Activated CD4-positive, alpha-beta T cell treated with anti-CD3 and anti-CD28 coated beads for 36 hours (primary cell): ENCODE measurements at places on chromosomes 2 and 18. TPM values are rescaled to one million over a fixed set of nuclear protein-coding genes. Genes with fewer than 3 reads are reported as not detected.

DNA sequence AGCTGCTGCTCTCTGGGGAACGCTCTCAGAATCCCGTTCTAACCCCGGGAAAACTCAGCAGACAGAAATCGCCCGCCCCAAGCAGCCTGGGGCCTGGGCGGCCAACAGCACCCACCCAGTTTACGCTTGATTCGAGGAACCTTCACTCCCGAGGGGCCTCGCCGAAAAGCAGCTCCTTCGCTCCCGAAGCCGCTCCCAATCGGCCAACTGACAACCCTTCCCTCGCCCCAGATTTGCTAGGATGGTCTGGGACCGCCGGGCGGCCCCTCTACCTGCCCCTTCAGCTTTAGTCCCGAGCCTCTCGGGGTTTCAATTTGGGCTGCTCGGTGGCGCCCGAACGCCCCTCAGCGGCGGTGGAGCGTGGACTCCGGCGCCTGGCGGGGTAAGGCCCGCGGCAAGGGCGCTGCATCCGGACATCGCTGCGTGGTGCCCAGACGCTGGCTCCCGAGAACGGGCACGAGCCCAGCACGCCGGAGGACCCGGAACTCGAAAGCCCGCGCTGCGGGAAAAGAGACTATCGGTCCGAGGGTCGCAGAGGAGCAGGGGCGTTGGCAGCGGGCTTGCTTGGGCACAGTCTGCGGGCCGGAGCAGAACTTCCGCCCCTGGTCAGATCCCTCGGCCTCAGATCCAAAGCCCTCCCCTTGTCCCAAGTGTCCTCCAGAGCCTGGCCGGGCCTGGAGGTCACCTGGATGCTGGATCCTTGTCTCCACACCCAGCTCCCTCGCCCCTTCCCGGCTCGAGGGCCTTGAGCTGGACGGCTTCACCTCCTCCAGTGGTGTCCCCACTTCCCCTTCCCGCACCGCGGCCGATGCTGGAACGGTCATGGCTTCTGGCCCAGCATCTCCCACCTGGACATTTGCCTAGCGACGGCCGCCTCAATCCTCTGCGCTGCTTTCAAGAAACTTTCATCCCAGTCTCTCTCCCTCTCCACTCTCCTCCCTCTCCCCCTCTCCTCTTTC lies 3.0 kb upstream of the OTX1 start:
- DNase-seq = peak; percentile 48

DNA sequence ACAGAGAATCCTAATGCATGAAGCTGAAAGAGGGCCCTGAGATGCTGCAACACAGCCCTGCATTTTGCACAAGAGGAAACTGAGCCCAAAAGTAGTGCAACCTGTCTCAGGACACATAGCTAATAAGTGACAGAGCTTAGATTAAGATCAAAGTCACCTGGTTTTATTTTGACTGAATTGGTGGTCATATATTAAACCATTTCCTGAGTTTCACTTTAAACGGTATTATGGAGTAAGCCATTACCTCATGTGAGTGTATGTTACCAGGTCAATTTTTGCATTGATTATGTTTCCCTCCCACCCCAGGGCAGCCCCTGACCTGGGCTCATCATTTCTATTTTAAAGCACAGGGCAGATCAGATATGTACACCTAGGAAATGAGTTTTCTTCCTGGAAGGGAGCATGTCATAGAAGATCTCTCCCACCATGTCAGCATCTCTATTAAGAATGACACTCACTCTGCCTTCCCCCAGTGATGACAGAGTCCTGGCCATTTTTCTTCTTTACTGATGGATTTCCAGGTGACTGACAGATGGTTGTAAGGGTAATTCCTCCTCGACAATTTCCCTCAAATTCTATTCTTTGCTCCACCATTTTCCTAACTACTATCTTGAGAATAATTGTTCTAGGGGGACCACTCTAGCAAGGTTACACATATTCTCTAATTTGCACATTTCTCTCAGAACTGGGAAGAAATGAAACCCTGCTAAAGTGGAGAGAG lies 441.3 kb upstream of the SLC14A2 start:
- no peak for DNase-seq

- peak; percentile 47 for DNase-seq
Measured at GRCh38 chr18:48023334-48024008, 93.0 kb upstream of the SMAD2 start.

DNA sequence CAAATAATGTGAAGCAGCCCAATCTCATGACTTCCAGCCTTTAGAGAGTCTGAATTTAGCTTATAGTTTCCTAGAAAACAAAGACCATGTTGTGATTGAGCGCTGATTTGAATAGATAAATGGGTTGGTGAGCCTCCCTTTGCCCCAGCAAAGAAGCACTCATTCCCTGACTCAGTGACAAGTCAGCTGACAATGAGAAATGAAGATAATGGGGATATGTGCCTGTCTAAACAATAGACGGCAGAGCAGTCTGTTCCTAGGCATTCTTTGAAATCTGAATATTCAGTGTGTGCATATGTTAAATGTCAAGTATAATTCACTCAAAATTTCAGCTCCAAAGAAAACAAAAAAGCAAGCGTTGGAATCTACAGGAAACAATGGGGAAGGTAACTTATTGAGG lies 34.8 kb upstream of the LINC00305 start:
- no peak for DNase-seq

GRCh38 chr2:37427241-37427640 lies 82.8 kb downstream of the QPCT start:
- no peak for DNase-seq

DNA sequence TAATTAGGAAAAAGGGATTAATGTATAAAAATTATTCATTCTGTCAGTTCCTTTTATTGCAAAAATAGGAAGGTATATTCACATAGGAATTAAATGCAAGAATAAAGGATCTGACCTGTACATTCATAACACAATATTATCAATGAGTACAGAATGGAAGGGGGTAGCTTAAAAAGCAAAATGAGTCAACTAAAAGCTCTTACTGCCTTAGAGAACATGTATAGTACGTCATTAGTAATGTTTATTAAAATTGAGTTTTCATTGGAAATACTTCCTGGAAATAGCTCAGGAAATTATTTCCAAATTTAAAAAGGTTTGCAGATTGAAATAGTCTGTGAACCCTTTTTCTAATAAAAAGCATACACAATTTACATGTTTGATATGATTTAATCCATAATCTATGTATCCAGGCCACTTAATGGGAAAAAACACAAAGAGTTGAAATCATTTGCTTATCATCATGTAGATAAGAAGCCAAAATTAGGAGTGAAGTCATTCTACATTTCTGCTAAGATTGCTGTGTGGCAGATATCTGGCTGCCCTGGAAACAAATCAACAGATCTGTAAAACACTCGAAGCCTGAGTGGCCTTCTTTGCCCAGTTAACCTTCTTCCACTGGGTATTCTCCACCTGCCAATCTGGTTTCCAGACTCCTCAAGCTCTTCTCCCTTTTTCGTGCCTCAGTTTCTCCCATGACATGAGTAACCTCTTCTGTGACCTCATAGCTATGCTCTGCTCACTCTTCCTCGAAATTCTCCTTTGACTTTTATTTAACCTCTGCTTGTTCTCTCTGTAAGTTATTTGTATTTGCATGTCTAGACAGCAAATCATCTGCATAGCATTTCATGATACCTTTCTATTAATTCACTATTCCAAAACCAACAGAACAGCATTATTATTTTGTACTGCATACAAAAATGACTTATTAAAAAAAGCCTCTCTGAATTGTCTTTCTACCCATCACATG lies 181.2 kb upstream of the REV1 start:
- no peak for DNase-seq

DNA sequence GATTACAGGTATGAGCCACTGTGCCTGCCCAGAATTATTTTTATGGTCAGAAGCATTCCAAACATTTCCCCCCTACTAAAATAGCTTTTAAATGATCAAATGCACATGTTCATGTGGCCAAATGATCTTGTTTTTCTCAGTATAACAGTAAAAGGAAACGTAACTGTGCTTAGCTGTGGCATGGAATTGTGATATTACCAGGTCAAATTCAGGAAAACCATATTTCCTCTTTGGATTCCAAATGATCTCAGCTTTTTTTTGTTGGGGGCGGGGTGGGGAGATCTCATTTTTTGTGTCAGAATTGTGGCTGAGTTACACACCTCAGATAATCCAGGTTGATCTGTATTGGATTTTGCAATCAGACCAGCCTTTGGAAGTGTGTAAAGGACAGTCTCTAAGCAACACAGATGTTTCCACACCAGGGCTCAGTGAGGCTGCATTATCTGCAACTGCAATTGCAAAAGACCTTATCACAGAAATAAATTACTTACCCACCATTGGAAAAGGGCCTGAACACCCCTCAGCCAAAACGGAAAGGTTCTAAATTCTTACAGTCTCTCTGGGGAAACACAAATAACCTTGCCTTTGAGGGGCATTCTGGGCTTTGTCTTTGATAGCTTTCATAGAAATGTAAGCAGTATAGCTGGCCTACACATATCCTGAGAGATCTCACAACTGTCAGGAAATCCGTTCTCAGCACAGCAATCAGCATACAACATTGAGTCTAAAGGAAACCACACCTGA lies 8.4 kb downstream of the CASP10 start:
- no peak for DNase-seq

DNA sequence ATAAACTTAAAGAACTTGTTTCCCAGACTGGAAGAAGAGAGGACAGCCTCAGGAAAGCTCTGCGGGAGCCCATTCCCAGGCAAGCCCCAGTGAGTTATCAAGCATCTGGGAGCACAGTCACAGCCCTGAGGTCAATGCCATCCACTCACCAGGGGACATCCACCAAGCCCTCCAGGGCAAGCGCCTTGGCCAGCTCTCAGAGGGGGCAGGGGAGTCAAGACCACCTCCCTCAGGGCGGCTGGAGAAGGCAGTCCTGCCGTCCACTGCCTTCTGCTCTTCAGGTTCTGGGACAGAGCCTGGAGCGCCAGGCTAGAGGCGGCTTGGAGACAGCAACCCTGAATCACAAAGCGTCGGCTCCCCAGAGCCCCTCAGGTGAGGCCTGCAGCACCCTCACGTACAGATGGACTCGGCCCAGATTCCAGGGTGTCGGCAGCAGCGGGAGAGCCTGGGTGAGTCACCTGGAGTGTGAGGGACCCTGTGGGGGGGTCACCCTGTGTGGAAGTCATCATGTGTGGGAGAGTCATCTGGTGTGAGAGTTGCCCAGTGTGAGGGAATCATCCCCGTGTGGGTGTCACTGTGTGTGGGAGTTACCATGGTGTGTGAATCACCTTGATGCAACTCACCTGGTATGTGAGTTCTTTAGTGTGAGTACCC lies 100.9 kb upstream of the TEX51 start:
- no peak for DNase-seq

DNA sequence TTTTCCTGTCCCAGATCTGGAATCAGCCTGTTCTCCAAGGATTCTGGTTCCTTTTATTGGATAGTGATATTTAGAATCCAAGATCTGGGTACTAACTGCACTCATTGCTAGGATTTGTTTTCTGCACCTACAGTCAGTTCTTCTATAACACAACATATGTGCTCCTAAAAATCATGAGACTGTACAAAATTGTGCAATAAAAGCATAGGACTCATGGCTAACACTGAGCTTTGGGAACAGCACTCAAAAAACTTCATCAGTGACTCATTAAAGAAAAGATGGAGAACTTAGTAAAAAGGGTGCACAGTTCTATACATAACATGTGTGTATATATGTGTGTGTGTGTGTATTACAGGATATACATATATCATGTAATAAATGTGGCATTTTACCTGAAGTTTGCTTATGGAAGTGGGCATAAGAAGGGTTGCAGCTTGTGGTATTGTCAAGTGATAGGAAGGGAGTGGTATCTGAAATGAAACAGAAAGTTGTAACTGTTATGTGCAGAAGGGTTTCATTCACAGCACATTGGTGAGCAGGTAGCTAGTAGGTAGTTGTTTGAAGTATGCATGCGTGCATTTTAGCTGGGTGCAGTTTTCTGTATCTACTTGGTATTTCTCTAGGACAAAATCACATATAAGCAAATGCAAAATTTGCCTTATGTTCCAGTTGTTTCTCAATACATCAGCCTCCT lies 5.9 kb upstream of the SCYGR2 start:
- no peak for DNase-seq

DNA sequence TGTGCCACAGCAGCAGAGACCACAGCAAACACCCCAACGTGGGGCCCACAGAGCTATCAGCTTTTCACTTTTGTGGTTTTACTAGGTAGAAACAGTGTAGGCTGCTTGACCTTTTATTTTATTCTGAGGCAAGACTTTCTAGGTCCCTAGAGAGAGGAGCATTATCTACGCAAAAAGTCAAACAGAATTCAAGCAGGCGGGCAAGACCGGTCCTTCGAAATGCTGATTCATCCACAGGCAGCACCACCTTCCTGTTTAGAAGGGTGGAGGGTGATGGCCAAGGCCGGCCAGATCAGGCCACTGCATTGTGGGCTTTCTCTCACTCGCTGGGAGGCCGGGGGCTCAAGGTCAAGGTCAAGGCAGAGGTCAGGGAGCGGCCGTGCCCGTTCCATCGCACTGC lies 573.0 kb downstream of the GALR1 start:
- DNase-seq = no peak

GRCh38 chr18:11667578-11667977 lies 21.5 kb upstream of the GNAL start:
- no peak for DNase-seq

DNA sequence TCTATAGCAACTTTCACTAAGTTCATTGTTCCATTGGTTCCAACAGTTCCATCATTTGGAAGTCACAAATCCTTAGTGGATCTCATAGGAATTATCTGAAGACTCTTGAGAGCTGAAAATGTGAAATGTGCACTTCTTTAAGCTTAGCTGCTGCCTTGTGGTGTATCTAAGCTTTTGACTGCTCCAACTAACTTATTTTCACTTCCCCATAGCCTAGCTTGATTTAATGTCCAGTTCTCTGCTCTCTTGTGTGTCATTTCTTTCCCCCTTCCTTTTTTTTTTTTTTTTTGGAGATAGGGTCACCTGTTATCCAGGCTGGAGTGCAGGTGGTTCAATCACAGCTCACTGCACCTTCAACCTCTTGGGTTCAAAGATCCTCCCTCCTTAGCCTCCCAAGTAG lies 34.9 kb upstream of the CD302 start:
- no peak for DNase-seq

DNA sequence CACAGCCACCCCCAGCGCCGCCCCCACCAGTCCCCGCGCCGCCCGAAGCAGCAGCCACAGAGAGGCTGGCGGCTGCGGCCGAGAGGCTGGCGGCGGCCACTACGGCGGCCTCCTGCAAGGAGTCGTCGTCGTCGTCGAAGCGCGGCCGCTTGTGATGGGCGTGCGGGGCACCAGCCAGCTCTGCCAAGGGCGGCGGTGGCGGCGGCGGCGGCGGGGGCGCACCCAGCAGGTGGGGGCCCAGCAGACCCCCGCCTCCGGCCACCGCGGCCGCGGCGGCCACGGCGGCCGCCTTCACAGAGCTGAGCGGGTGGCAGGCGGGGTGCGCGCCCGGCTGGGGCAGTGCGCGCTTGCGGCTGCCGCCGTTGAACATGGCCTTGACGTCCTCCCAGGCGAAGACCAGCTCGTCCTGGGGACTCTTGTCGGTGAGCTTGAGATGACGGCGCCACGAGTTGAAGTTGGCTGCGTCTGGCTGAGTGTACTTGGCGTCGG lies 3.3 kb downstream of the SKOR2 start:
- peak; percentile 6 for DNase-seq

GRCh38 chr18:26462355-26462754 lies 86.0 kb downstream of the KCTD1 start:
- DNase-seq = no peak

GRCh38 chr2:121565389-121566250 lies 34.9 kb downstream of the RNU4ATAC start:
- DNase-seq = no peak

Gene GBX2
- total RNA-seq = not detected

Gene DNAJC5G
- total RNA-seq = not detected

Gene IKZF2
- 8.3 TPM for total RNA-seq
